Stimulated activated CD8-positive, alpha-beta memory T cell treated with anti-CD3 and anti-CD28 coated beads, Interleukin-15, amount 100 ng/mL, for 24 hours (primary cell): ENCODE measurements at places on chromosomes 4 and X.

GRCh38 chrX:120264341-120264740 lies 13.7 kb downstream of the ZBTB33 start:
- no peak for DNase-seq

- DNase-seq: no peak
Observed at GRCh38 chr4:184016759-184017668, 111.9 kb downstream of the STOX2 start.

- no peak for DNase-seq
Observed at GRCh38 chr4:5801696-5802095, 90.7 kb downstream of the EVC start.

GRCh38 chr4:133190098-133190497 lies 41.0 kb downstream of the PCDH10 start:
- no peak for DNase-seq

GRCh38 chr4:79893456-79893855 lies 179.6 kb downstream of the ANTXR2 start:
- no peak for DNase-seq

DNA sequence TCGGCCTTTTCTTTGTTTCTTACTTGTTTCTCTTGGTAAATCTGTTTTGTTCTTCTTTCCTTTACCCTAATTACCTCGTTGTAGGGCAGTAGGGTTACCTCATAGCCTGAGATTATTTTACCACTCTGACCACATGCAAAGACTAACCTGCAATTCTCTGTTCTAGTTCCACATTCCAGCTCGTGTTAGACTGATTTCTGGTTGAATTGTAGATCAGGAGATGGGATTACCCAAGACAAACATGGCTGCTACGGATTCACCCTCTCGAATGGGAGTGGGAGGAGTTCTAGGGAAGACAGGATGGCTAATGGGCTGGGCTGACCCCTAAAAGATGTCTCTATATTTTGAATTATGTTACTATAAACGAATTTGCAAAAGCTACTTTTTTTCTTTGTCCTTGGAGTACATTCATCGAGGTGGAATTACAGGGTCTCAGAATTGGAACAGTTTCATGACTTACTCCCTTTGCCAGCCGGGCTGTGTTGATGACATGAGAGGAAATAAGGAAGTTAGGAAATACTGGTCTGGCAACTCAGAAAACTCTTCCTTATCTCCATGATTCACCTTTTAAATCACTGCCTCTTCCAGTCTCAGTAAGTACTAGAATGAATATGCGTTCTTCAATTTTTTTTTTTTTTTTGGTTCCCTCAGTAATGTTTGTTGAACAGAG lies 36.7 kb upstream of the FBXW7 start:
- no peak for DNase-seq

- no peak for DNase-seq
Observed at GRCh38 chr4:8414377-8414776, 26.1 kb downstream of the ACOX3 start.

DNA sequence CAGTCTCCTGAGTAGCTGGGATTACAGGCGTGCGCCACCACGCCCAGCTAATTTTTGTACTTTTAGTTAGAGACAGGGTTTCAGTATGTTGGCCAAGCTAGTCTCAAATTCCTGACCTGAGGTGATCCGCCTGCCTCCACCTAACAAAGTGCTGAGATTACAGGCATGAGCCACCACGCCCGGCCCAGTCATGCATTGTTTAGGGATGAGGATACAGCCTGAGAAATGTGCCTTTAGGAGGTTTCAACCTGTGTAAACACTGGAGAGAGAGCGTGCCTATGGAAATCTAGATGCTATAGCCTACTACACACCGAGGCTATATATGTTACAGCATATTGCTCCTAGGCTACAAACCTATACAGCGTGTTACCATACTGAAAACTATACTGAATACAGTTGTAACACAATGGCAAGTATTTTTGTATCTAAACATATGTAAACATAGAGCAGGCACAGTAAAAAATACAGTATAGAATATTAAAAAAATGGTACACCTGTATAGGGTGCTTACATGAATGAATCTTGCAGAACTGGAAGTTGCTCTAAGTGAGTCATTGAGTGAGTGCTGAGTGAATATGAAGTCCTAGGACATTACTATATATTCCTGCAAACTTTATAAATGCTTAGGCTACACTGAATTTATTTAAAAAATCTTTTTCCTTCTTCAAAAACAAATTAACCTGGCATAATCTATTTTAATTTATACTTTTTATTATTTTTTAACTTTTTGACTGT lies 588.2 kb upstream of the ADGRL3 start:
- DNase-seq: no peak

DNA sequence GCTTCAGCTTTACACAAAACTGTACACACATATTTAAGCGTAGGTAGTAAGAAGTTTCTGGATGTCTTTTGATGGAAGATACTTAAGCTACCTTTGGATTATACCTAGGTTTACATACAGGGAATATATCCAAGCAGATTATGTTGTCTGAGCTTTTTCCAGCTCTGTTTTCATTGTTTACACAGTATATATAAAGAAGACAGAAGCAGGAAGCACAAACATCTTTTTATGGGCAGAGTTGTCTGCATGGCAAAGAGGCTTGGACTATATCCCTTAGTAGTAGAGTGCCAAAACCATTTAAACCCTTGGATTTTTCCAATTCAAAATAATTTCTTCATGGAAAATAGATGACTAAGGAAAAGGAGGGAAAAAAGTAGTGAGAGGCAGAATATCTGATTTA lies 329.4 kb upstream of the AGA start:
- no peak for DNase-seq

DNA sequence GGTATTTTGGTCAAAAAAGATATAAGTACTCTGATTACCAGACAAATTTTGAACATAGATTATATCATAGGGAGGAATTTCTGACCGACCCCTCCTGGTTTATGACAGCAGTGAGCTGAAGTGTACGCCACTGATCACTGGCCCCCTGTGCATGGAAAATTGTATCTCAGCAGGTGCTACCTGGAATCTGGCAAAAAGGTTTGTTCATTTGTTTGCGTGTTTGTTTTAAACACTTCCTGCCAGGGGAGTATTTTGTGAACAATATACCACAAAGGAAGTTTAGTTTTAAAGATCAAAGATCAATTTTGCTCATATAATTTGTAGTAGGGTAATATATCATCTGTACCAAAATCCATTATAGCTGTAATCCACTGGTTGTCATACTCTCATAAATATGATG lies 219.7 kb upstream of the TENM3 start:
- DNase-seq: no peak

DNA sequence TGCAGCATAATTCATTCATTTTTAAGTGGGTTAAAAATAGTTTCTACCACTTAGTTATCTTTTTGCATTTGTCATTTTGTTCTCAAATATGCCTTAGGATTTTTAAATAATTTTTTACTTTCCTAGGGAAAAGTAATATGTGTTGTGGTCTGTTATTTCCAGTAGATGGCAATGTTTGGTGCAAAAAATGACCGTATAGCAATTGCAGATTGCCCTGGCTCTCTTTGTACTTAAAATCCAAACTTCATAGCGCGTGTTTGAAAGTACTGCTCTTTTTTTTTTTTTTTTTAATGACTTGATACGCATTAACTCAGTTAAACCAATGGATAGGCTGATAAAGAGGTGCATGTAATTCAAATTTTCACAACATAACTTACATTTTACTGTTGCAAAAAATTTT lies 74.4 kb upstream of the RBMX start:
- no peak for DNase-seq

- no peak for DNase-seq
Observed at GRCh38 chr4:78923464-78924312, 15.6 kb downstream of the PAQR3 start.

GRCh38 chr4:152382057-152382785 lies 153.7 kb downstream of the FBXW7 start:
- no peak for DNase-seq

DNA sequence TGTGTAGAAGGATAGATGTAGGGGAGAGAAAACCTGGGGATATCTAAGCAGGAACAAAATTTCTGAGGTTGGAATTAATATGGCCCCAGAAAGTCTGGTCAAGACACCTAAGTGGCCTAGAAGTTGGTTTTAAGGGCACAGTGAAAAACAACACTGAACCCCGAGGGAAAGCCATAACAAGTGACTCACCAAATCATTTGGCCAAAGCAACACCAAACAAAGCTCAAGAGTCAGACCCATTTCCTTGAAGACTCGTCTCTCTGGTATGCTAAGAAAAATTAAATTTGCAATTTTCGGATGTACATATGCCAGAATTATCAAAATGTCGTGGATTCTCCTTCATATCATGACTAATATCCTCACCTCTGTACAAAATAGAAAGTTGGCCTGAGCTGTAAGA lies 162.9 kb downstream of the SMIM20 start:
- DNase-seq: no peak

DNA sequence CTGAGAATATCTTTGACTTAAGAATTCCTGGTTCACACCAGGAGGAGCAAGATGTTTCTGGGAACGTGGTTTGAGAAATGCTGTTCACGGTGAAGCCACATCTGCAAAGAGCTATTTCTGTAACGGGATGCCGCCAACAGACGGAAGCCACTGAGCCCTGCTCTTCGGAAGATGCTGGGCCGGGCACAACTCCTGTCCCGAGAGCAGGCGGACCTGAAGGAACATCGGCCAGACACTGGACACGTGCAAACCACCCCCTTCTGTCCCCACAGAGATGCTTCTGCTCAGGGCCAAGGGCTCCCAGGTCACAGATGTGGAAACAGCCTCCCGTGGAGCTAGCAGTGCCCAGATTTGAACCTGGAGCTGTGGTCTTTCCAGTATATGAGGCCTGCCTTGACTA lies 24.3 kb downstream of the HMX1 start:
- no peak for DNase-seq

GRCh38 chrX:39772057-39772832 lies 325.5 kb downstream of the BCOR start:
- DNase-seq: peak; percentile 7

GRCh38 chrX:153818571-153819383 lies 11.6 kb downstream of the PDZD4 start:
- no peak for DNase-seq

GRCh38 chr4:26093551-26093950 lies 179.5 kb downstream of the SMIM20 start:
- no peak for DNase-seq

DNA sequence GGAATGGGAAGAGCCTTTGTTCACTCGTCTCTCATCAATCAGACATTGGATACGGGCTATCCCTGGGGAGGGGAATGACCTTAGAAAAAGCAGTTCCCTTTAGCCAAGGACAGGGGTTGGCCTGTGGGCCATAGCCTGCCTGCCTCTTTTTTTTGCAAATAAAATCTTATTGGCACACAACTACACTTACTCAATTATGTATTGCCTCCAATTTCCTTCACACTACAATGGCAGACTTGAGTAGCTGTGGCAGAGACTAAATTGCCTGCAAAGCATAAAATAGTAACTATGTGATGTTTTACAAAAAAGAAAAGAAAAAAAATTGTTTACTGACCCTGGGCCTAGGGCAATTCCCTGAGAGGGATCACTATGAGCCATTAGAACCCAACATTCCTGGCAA lies 23.4 kb downstream of the PPP1R2C start:
- DNase-seq: no peak

DNA sequence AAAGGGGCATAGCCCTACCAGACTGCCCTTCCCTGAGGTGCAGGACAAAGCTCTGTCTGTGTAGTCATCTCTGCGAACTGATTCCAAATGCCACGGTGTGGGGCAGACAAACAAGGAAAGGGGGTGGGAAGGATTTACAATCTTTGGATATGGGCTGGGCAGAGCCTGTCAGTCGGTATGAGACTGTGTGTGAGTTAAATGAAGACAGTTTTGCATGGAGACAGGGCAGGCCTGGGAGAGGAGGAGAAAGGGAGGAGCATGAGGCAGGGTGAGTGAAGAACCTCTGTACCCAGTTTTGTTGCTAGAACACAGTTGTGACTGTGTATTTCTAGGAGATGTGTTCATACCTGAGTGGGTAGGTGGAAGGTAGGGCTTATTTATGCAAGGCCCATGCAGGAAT lies 59.4 kb upstream of the MSN start:
- DNase-seq: no peak

GRCh38 chr4:109875106-109875505 lies 27.2 kb downstream of the LRIT3 start:
- DNase-seq: no peak

- DNase-seq: no peak
Observed at GRCh38 chr4:94208918-94209317, 1.3 kb downstream of the SMARCAD1 start.

- DNase-seq: no peak
Observed at GRCh38 chr4:70023218-70023617, 5.0 kb upstream of the HTN3 start.

- DNase-seq: peak; percentile 52
Observed at GRCh38 chr4:102344954-102345794, at the start of gene SLC39A8. Gene SLC39A8 (minus strand): TSS chr4:102345482. CDS start chr4:102344662, 820 bp downstream.

DNA sequence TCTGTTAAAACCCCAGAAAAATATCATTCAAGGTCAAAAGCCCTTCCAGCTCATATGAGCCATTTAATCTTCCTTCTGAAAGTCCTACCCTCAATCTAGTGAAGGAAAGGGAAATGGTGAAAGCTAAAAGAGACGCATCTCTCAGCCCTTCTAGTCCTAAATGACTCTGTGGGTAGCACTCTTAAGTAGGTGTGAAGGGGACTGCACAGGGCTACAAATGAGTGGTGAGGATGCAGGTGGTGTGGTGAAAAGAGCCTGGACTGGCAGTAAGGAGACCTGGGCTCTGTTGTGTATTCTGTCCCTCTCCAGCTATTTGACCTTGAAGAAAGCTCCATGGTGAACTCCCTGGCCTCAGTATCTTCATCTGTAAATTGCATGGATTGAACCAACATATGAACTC lies 671.8 kb upstream of the DIPK2B start:
- DNase-seq: no peak

GRCh38 chr4:25943312-25943711 lies 29.3 kb downstream of the SMIM20 start:
- DNase-seq: no peak

GRCh38 chr4:143407888-143408287 lies 71.2 kb downstream of the GAB1 start:
- no peak for DNase-seq

GRCh38 chrX:48590203-48591103 lies 6.8 kb upstream of the WDR13 start:
- no peak for DNase-seq

DNA sequence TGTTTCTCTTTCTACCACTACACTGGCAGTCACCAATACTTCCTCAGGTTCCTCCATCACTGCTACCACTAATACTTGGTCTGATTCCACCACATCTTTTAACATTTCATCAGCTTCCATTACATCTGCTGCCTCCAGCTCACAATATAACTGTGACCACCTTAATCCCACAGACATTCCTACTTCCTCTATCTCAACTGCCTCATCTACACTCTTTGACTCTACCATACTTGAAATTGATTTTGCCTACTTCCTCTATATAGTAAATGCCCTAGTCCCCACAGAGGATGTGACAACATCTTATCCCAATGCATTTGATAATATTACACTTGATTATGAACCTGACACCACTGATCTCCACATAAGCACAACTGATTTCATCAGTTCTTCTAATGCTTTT lies 29.0 kb downstream of the OPRPN start:
- no peak for DNase-seq

DNA sequence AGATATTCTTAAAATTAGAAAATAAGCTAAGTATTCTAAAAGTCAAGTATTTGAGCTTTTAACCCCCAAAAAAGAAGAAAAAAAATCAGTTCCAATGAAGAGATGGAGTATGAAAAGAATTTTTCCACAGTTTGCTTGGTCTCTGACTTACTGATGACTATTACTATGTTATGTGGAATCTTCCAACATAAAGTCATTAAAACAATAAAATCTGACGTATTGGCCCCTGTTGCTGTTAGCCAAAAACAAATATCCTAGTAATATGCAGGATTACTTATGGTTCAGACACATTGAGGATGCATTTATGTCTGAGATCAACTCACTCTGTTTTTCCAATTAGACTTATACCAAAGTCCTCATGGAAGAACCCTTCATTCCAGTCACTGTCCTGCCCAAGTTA lies 517.2 kb upstream of the ADGRL3 start:
- DNase-seq: no peak
